Right lung (tissue), 10 donors: ENCODE measurements at places on chromosomes 2 and 18.

- DNase-seq = no peak
Observed at GRCh38 chr2:135573620-135574019, 42.3 kb downstream of the R3HDM1 start.

- DNase-seq = no peak
Observed at GRCh38 chr18:45932708-45933107, 34.4 kb downstream of the EPG5 start.

GRCh38 chr2:24010477-24011249 lies 778 bp downstream of the MFSD2B start:
- no peak for DNase-seq

DNA sequence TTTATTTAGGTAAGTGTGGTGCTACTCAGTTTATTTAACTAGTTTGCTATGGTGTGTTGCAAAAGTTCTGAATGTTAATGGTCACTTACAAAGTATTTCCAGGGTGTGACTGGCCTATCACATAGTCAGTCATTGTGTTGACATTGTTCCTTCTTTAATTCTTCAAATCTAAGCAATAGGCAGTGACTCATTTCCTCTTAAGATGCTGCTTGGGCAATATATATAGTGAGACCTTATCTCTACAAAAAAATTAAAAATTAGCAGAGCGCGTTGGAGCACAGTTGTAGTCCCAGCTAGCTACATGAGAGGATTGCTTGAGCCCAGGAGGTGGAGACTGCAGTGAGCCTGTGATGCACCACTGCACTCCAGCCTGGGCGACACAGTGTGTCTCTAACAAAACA lies 5.8 kb upstream of the CCDC88A start:
- no peak for DNase-seq

- no peak for DNase-seq
Observed at GRCh38 chr2:98485453-98485755, 40.7 kb downstream of the INPP4A start.
